Suppressor macrophage treated with lipopolysaccharide for 4 hours (primary cell): ENCODE measurements at places on chromosomes 5 and 9.

DNA sequence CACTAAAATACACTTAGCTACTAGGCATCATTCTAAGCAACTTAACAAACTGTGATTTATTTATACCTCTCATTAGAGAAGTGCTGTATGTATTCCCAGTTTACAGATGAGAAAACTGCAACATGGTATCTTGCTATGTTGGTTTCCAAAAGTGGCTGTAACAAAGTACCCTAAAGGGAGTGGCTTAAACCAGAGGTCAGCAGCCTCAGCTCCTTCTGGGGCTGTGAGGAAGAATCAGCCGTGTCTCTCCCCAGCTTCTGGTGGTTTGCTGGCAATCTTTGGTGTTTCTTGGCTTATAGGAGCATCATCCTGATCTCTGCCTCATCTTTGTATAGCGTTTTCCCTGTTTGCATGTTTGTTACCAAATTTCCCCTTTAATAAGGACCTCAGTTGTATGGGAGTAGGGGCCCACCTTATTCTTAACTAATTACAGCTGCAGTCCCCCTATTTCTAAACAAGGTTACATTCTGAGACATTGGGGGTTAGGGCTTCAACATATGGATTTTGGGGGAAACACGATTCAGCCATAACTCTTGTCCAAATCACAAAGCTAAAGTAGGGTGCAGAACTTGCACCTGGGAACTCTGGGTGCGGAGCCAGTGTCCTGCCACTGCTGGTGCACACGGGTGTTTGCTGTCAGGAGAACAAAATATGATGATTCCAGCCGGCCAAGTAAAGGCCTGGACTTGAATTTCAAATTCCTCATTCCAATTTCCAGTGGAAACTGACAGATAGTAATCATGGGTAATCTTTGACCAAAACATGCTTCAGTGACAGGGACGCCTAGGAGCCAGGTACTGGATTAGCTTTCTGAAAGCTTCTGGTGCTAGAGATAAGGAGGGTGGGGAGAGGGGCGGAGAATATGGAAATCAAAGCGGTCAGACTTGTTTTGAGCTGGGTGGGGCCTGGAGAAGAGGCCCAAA, 43.3 kb downstream of the RAI14 start:
- DNase-seq: no peak

DNA sequence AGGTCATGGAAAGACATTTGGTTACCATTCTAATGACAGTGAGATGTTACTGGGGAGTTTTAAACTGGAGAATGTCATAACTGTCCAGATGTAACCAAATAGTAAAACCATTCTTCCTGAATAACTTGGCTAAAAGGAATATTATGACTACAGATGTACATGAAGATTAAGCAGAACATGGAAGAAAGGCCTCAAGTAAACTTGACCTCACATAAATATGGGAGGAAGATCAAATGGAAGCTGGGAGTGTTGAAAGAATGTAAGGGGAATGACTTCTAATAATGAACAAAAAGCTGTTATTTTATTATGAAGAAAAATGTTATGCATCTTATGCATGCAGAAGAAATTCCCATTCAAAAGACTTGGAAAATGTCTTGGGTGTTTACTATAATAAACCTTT, 107.7 kb upstream of the CDKN2B start:
- DNase-seq: no peak

DNA sequence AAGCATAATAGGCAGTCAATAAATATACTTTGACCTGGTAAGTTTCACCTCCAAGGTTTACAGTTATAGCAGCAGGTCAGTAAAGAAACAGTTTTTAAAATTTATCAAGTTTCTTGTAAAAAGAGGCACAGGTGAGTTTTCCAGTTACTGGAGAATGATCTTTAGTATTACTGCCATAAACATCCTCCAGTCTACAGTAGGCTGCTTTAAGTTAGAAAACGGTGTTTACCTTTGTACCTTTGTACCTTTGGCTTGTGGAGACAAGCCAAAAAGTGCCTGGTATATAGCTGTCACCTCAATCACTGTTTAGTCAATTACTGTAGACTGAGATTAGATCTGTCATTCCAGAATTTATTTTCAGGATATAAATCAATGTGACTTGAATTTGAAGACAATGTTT, 42.7 kb upstream of the SRFBP1 start:
- no peak for DNase-seq

GRCh38 chr5:74660873-74661272, 20.3 kb upstream of the ENC1 start:
- no peak for DNase-seq

GRCh38 chr5:171127314-171127713, 181.7 kb upstream of the TLX3 start:
- DNase-seq: no peak

DNA sequence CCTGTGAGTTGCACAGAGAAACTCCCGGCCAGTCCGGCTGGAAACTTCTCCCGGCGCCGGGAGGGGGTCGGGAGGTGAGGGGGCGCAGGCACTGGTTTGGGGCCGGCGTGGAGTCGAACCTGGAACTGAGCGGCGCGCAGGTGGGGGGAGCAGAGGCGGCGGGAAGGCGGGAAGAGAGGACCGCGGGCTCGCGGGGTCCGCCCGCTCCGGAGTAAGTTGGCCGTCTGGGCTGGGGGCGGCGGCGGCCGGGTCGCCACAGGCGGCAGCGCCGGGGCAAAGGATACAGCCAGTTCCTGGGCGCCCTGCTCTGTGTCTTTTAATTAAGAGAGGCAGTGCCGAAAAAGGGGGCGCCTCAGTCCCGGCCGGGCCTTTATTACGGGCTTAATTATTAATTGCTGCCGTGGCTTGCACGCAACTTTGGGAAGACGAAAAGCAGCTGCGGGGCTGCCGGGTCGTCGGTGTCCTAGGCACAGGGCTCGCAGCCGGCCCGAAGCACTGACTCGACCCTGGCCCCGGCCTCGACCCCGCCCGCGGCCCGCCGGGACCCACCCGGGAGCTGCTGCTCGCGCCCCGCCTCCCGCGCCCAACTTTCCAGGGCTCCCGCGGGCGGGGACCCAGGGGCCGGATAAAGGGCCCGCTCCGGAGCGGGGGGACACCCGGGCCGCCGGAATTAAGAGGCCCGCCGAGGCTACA, 1.1 kb downstream of the NTNG2 start:
- no peak for DNase-seq

DNA sequence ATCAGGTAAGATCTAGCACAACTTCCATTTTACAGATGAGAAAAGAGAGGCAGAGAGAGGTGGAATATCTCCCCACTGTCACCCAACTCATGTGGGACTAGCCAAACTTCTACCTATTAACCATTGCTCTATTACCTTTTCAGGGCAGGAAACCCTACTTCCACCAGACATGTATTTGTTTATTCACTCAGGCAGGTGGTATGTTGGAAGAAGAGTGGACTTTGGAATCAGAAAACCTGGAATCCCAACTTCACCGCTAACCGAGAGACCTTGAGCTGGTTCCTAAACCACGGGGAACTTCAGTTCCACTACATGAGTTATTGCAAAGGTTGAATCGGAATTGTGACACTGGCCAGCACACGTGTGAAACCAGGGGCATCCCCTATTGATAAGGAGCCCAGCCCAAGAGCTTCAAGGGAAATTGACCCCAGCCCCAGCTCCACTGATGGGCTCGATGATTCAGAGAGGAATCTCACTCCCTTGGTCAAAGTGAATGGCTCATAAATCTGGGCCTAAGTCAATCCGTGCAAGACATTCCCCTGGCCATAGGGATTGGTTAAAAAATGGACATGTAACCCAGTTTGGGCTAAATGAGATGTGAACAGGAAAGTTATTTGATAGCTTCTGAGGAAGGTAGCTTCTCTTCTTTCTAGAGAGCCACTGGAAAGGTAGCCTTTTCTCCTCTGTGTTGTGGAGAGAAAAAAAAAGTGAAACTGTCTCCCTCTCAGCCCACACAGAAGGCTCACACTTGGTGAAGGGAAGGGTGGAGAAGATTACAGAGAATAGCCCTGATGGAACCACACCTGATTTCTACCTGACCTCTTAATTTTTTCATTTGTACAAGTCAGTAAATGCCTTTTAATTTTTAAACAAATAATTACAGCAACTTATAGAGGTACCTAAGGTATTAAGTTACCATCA, 5.5 kb upstream of the GLIS3 start:
- DNase-seq: no peak

- DNase-seq: peak; percentile 61
Measured at GRCh38 chr5:96933764-96934707, 1.8 kb upstream of the LNPEP start.

DNA sequence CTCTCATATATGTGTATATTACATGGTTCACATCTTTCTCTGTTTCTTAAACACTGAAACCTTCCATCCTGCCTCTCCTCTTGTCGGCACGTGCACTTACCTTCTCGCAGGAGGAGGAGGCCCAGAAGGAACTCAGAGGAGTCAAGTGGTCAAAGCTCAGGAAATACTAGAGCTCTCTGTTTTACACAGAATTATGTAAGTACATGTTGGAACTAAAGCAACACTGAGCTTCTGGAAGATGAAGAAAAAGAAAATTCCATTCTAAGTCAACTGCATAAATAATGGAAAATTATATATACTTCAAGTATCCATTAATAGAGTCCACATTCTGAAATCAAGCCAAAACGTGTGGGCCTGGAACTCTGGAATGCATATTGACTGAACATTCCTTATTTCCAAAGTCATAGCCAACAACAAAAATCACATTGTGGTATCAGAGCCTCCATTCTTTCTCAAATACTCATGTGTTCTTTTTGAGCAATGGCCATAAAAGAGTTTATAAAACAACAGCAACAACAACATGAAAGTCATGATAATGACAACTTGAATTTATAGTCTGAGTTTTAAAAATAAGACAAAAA, 121.5 kb upstream of the RAI14 start:
- DNase-seq: no peak

DNA sequence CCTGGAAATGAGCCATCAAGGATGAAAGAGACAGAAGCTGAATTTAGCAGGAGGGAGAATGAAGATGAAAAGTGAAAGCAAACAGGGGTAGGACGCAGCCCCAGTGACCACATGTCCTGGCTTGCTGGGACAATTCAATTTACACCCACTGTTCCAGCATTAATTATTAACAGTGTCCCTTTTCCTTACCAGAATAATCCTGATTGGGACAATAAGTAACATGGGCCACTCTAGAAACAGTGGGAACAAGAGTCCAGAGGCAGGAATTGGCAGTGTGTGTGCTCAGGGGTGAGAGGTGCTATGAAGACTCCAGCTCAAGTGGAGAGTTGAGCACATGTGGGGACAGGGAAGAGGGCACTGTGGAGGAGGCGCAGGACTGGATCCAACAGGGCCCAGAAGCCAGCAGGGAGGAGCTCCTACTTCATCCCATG, 147.1 kb downstream of the C5orf15 start:
- DNase-seq: peak; percentile 29

GRCh38 chr5:95730011-95730700, 980 bp upstream of the RHOBTB3 start:
- no peak for DNase-seq

- DNase-seq: peak; percentile 65
Measured at GRCh38 chr5:94618029-94618492, 343 bp downstream of the KIAA0825 start.

DNA sequence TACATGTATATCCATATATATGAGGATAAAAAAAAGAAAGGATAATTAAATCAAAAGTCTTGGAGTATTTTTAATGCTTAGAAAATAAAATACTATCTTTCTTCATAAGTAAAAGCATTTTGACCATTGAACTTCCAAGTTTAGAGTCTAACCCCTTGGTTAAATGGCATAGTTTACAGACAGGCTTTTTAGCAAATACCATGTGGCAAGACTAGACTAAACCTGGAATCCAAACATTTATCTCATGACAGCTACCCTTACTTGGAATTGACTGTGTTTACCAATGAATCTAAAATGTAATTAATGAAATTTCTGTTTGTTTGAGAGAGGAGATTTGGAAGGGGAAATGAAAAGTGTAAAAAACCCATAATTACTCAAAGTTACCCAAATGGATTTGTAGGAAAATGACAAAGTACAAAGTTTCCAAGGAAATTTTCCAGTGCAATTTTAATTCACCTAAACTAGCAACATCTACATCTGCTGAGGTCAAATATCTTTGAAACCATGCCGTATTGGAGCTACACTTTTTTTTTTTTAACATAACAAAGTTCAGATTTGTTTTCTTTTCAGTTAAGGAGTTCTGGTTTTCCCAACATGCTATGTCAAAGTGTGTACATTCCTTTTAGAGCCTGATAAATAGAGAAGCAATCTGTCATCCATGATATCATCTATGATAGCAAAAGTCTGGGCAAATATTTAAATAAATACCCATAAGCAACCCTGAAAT, 272.1 kb upstream of the DAB2 start:
- DNase-seq: no peak

GRCh38 chr9:133264235-133264764, 10.7 kb downstream of the ABO start:
- no peak for DNase-seq
